ENCODE measurements at places on chromosomes 1 and 21. TPM values are rescaled to one million over a fixed set of nuclear protein-coding genes. Genes with fewer than 3 reads are reported as not detected.

AGO4 gene
- 14.8 TPM for total RNA-seq

DNA sequence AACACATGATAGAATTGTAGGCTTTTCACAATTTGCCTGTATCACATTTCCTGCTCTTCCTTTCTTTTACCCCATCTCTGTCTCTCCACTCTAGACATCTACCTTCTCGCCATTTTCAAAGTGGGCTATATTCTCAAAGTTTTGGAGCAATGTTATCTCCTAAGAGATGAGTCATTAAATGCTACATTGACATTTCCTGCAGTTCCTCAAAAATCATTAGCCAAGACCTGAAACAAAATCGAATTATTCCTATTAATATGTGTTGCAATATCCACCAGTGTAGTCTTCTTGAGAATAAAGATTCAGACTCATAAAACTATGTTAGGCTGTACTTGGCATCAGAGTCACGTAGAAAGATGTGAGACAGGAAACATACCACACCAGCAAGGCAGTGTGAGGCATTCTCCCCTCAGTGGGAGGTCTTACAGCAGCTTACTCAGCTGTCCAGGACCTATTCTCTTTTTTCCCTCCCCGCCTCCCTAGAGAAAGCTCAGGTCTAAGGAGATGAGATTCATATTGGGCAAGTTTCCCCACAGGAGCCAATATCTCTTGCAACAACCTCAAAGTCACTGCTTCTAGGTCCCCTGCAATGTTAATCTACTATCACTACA lies 38.8 kb downstream of the FRRS1 start:
- no peaks in the 10 kb centered on the region for H3K4me1 ChIP-seq
- DNase-seq, result no peak
- no peak overlapping the region for H3K27ac ChIP-seq

GRCh38 chr1:206832352-206832880 lies 33.0 kb upstream of the IL20 start:
- DNase-seq, result no peak
- H3K4me3 ChIP-seq, result no peak overlapping the region
- no peaks in the 10 kb centered on the region for H3K36me3 ChIP-seq
- no peaks in the 10 kb centered on the region for H3K4me1 ChIP-seq
- peaks cover 30% of the 10 kb centered on the region for H3K27me3 ChIP-seq

DNA sequence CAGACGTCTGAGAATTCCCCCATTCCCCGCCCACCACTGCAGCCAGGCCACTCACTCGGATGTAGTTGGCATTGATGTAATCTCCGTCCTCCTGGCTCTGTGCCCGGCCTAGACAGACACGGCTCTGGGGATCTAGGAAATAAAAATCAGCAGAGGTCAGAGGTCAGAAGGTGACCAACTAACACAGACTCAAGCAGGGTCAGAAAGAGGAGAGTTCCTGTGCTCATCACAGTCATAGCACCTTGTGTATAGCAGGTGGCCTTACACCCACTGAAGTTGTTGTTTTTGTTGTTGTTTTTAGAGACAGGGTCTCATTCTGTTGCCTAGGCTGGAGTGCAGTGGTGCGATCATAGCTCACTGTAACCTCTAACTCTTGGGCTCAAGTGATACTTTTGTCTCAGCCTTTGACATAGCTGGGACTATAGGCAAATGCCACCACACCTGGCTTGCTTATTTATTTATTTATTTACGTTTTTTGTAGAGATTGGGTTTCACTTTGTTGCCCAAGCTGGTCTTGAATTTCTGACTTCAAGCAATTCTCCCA lies 4.9 kb downstream of the PTPN7 start:
- H3K36me3 ChIP-seq, result no peaks in the 10 kb centered on the region
- no peak overlapping the region for H3K4me3 ChIP-seq
- DNase-seq, result no peak
- H3K27me3 ChIP-seq, result no peaks in the 10 kb centered on the region
- peaks cover 3% of the 10 kb centered on the region for H3K4me1 ChIP-seq

LUZP1 gene
- total RNA-seq, result 40.2 TPM

MEGF6 gene
- 32.6 TPM for total RNA-seq

- peaks cover 14% of the 10 kb centered on the region for H3K4me1 ChIP-seq
- H3K36me3 ChIP-seq, result no peaks in the 10 kb centered on the region
- DNase-seq, result no peak
Measured at GRCh38 chr1:25994402-25995150, 3.3 kb downstream of the PAFAH2 start.

DNA sequence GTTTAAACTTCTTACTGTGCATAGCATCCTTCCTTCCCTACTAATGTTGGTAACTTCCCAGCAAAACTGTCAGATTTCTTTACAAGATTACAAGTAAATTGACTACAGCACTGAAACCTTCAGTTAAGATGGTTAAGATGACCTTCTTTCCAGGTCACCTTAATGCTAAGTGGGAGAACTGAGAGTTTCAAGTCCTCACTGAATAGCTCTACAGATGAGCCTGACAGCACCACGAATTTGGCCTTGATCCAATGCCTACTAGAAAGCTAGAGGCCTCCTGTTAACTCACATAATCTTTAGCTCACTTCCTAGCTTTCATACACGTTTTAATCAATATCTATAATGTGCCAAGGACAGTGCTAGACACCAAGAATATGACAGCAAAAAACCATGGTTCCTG lies 276.0 kb upstream of the PLD5 start:
- no peak overlapping the region for H3K27ac ChIP-seq
- DNase-seq, result no peak
- peaks cover 2% of the 10 kb centered on the region for H3K27me3 ChIP-seq
- H3K4me3 ChIP-seq, result no peak overlapping the region

ANKRD34A gene
- 1.4 TPM for total RNA-seq

DNA sequence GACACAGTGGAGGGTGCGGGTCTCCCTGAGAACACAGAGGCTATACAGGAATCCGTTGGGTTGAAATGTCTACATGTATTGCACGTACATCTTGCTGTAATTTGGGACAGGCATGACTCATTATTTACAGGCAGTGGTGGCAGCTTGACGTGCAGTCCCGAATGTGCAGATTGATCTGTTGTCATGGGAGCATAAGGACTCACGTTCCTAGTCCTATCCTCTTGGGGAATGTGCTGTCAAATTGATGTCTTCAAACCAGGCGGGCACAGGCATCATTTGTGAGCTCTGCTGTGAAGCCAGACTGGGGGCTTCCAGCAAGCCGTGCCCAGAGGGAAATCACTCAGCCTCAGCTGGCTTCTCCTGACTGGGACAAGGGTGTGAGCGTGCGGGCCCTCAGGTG lies 40.5 kb downstream of the S100B start:
- no peaks in the 10 kb centered on the region for H3K27me3 ChIP-seq
- no peaks in the 10 kb centered on the region for H3K36me3 ChIP-seq

TMPRSS2 gene
- total RNA-seq, result 111 TPM

KDF1 gene
- 3.2 TPM for total RNA-seq

GRCh38 chr21:36499578-36500471 lies 19.9 kb upstream of the CLDN14 start:
- no peaks in the 10 kb centered on the region for H3K27me3 ChIP-seq
- no peak for DNase-seq
- no peaks in the 10 kb centered on the region for H3K36me3 ChIP-seq
- no peaks in the 10 kb centered on the region for H3K4me1 ChIP-seq
- no peak overlapping the region for H3K27ac ChIP-seq
